ENCODE measurements at places on chromosomes 3 and 15.
A peak's percentile ranks its signal among the peaks of the same experiment; 100 is the strongest.

DNA sequence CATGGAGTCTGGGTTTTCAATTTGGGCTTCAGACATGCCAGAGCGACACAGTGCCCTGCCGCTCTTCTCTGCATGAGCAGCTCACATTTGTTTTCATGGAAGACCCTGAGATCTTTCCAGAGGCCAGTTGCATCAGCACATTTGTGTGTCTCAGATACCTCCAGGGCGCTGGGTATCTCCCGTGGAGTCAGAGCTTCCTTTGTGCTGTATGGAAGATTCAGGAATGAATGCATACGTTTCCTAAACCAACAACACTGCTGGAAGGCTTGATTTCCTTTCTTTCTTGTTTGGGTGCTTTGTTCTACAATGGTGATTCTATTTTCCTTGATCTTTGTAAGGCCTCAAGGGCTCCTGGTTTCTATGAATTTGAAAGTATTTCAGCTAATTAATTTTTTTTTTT lies 106.5 kb downstream of the CACNA2D3 start:
- H3K4me1 ChIP-seq = no peaks in the 10 kb centered on the region
- H3K36me3 ChIP-seq = no peaks in the 10 kb centered on the region
- no peak for DNase-seq
- no peak overlapping the region for H3K27ac ChIP-seq

DNA sequence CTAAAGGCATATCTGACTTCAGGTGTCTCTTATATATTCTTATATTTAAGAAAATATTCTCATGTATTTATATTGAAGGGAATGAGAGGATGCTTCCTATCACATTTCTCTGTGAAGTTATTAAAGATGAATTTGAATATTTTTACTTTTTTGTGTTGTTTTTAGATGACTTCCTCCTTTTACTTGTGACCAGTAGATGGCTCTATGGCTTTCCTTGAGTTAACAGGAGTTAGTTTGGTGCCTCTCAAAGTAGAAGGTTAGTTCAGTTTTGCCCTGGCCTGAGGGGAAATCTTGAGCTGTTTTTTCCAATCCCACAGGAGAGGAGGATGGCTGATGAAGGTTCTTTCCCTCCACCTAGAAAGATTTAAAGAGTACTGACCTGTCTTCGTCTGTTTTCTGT lies 80.7 kb downstream of the SQOR start:
- DNase-seq = no peak
- H3K27me3 ChIP-seq = peaks cover 4% of the 10 kb centered on the region
- no peak overlapping the region for H3K27ac ChIP-seq
- H3K4me3 ChIP-seq = no peak overlapping the region

GRCh38 chr15:75140080-75140879 lies 61.4 kb upstream of the C15orf39 start:
- H3K4me3 ChIP-seq = no peak overlapping the region
- H3K27ac ChIP-seq = no peak overlapping the region
- no peaks in the 10 kb centered on the region for H3K4me1 ChIP-seq
- H3K36me3 ChIP-seq = no peaks in the 10 kb centered on the region
- DNase-seq = no peak

DNA sequence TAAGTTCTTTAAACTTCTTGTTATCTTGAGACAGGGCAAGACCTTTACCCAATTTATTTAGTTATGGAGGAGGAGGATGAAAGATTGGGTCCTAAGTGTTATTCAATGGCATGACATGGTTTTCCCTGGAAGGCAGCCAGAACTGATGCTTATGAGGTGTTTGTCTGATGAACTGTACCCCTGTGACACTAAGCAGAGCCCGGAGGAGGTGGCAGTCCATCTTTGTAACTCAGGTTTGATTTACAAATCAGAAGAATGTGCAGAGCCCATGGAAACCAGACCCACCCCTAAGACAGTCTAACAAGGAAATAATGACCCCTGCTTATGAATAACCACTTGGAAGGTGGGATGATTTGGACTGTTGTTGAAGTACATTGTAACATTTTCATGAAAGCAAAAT lies 878.6 kb upstream of the NR2F2 start:
- no peak overlapping the region for H3K27ac ChIP-seq
- no peak overlapping the region for H3K4me3 ChIP-seq
- no peaks in the 10 kb centered on the region for H3K27me3 ChIP-seq
- H3K4me1 ChIP-seq = peaks cover 16% of the 10 kb centered on the region
- DNase-seq = no peak
- H3K36me3 ChIP-seq = no peaks in the 10 kb centered on the region

DNA sequence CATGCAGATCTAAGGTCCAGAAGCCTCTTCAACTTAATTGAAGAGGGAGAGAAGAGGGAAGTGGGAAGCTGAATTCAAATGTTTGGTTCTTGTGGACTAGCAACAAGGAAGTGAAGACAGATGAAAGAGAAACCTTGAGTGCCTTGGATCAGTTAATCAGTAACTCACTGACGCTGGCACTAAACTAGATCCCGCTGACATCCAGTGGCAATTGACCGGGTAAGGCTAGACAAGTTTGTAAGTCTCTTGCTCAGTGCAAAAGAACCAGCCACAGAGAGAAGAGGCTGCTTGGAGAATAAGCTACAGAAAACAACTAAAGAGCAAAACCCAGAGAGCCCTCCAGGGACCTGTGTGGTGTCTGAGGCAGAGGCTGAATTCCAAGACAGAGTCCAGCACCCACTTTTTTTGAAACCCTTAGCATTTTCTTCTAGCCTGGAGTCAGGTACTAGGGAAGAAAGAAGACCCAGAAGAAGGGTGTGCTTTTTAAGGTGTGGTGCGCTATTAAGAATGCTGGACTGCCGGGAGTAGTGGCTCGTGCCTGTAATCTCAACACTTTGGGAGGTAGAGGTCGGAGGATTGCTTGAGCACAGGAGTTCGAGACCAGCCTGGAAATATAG lies 6.9 kb downstream of the PLCH1 start:
- no peak overlapping the region for H3K4me3 ChIP-seq
- no peaks in the 10 kb centered on the region for H3K36me3 ChIP-seq
- no peak for DNase-seq
- H3K27me3 ChIP-seq = peaks cover 11% of the 10 kb centered on the region
- no peak overlapping the region for H3K27ac ChIP-seq

DNA sequence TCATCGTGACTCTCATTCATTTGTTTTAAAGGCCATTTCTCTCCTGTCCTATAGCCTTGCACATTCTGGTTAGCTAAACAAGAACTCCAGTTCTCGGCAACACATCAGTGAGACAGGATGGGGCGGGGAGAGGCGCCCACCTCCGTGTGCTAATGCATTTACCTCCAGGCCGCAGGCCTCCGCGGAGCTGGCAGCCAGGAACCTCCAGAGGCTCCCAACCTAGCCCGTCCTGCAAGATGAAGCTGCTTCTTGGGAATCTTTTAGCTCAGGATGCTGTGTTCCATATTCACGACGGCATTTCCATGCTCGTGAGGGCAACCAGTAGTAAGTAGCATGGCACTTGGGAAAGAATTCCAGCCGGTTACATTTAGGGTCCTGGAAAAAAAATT lies 47.9 kb downstream of the RGMA start:
- no peak overlapping the region for H3K27ac ChIP-seq
- no peak overlapping the region for H3K4me3 ChIP-seq
- no peak for DNase-seq
- no peaks in the 10 kb centered on the region for H3K36me3 ChIP-seq
- peaks cover 23% of the 10 kb centered on the region for H3K27me3 ChIP-seq

- H3K27ac ChIP-seq = no peak overlapping the region
- H3K36me3 ChIP-seq = no peaks in the 10 kb centered on the region
- no peak for DNase-seq
- peaks cover 9% of the 10 kb centered on the region for H3K27me3 ChIP-seq
- H3K4me1 ChIP-seq = no peaks in the 10 kb centered on the region
- no peak overlapping the region for H3K4me3 ChIP-seq
These were observed 15.7 kb upstream of the USF3 start for GRCh38 chr3:113712129-113712528.

GRCh38 chr3:31980530-31981205 lies 394 bp downstream of the OSBPL10 start:
- peaks cover 33% of the 10 kb centered on the region for H3K27me3 ChIP-seq
- no peaks in the 10 kb centered on the region for H3K36me3 ChIP-seq
- peaks cover 18% of the 10 kb centered on the region for H3K4me1 ChIP-seq
- peak; percentile 10 for DNase-seq
- peak overlapping the region; percentile 45 for H3K4me3 ChIP-seq

DNA sequence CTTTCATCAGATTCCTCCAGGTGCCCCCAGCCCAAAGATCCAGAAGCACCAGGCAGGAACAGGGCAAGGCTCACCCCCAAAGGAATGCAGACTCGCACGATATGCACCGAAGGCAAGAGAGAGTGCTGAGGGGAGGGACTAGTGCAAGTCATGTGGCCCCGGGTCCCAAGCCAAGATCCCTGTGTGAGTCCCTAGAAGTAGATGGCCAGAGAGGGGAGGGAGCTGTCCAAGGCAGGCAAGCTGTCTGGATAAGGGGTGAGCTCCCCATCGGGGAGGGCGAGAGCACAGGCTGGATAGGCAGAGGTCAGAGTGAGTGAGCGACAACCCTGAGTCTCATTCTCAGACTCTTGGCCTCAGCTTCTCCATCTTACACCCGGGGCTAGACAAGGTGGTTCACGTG lies 171.5 kb upstream of the LINGO1 start:
- no peak for DNase-seq
- no peak overlapping the region for H3K4me3 ChIP-seq
- H3K27me3 ChIP-seq = peaks cover 23% of the 10 kb centered on the region
- H3K4me1 ChIP-seq = no peaks in the 10 kb centered on the region

- H3K4me3 ChIP-seq = peak overlapping the region; percentile 89
- no peaks in the 10 kb centered on the region for H3K36me3 ChIP-seq
- no peaks in the 10 kb centered on the region for H3K27me3 ChIP-seq
- no peak for DNase-seq
- no peak overlapping the region for H3K27ac ChIP-seq
These were observed 1.0 kb downstream of the ATP2C1 start for GRCh38 chr3:130894986-130895280.

- no peaks in the 10 kb centered on the region for H3K4me1 ChIP-seq
- no peak overlapping the region for H3K27ac ChIP-seq
- no peak for DNase-seq
- H3K27me3 ChIP-seq = peaks cover 4% of the 10 kb centered on the region
- no peak overlapping the region for H3K4me3 ChIP-seq
These were observed 137.9 kb upstream of the LRIG1 start for GRCh38 chr3:66638717-66639116.

GRCh38 chr15:33461671-33462070 lies 150.9 kb downstream of the RYR3 start:
- H3K4me1 ChIP-seq = no peaks in the 10 kb centered on the region
- no peak for DNase-seq

- DNase-seq = no peak
- H3K27ac ChIP-seq = no peak overlapping the region
- no peaks in the 10 kb centered on the region for H3K27me3 ChIP-seq
- no peaks in the 10 kb centered on the region for H3K4me1 ChIP-seq
- H3K36me3 ChIP-seq = no peaks in the 10 kb centered on the region
These were observed 78.8 kb upstream of the STRIT1 start for GRCh38 chr3:155372281-155372680.

GRCh38 chr15:93716615-93717231 lies 514.6 kb upstream of the MCTP2 start:
- H3K27ac ChIP-seq = no peak overlapping the region
- no peaks in the 10 kb centered on the region for H3K4me1 ChIP-seq
- H3K4me3 ChIP-seq = no peak overlapping the region

All from T-cell (primary cell).